Activated CD8-positive, alpha-beta memory T cell treated with anti-CD3 and anti-CD28 coated beads for 4 hours (primary cell): ENCODE measurements at places on chromosomes 12 and 14.

GRCh38 chr14:88106377-88106776 lies 101.4 kb downstream of the GPR65 start:
- DNase-seq = no peak

DNA sequence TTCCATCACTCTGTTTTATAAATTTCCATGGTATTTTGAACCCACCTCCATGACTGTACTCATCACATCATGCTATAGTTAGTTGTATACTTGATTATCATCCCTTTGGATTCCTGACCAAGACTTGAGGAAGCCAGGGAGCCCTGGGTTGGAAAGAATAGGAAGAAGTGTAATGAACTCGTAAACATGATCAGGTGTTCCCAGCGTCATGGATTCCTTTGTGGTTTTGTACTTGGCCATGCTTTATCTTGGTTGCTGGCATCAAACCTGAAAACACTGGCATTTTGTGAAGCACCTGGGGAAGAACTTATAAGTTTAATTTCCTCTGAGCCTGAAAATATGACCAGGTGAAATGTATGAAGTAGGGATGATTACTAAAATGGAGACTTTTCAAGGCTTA lies 76.4 kb downstream of the CHST11 start:
- DNase-seq = no peak

DNA sequence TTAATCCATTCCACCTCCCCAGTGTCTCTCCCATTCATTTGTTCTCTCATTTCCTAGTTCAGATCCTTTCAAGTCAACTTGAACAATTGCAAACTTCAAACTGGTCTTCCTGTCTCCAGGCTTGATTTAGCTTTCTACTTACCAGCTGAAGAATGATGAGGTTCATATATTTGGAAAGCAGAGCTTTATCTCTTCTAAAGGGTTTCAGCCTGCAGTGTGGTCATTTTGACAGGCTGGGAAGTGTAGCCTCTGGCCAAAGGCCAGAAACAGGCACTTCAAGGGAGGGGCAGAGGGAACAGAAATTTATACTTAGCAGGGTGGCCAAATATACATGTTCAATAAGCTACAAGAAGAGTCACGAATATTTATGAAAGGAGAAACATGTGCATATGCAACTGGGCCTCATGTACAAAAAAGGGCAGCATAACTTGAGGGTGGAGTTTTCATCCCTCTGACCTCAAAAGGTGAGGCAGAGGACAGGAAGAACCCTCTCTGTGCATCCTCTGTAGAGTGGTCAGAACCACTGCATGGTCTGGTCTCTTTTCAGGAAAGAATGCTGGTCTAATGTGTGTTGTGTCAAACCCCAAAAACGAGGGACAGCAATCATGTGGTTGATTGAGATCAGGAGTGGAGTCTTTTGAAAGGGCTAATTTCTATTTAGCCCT lies 34.0 kb upstream of the HECTD1 start:
- no peak for DNase-seq

DNA sequence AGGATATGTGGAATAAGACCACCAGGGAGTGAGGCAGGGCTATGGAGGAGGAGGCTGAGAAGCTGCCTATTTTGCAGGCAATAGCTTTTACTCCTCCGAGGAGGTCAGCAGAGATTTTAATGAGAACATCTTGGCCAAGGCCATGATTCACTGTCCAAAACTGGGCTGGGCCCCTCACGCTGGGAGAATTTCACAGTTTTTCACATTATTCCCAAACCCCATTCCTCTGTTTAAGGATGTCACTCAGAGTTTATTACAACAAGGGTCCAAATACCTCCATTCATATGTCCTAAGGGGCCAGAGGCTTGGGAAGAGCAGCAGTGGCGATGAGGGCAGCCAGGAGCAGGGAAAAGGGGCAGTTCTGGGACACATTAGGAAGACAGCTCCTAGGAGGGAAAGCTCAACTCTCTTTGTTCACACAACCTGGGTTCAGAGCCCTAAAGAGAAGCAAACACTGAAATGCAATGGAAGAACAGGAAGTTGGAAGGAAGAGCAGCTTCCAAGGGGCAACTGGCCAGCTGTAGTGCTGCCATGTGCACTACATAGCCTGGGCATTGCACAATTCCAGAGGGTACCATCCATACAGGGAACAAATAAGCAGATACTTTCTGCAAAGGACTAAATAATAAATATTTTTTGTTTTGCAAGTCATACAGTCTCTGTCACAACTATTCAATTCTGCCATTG lies 283.2 kb downstream of the NUAK1 start:
- DNase-seq = no peak

DNA sequence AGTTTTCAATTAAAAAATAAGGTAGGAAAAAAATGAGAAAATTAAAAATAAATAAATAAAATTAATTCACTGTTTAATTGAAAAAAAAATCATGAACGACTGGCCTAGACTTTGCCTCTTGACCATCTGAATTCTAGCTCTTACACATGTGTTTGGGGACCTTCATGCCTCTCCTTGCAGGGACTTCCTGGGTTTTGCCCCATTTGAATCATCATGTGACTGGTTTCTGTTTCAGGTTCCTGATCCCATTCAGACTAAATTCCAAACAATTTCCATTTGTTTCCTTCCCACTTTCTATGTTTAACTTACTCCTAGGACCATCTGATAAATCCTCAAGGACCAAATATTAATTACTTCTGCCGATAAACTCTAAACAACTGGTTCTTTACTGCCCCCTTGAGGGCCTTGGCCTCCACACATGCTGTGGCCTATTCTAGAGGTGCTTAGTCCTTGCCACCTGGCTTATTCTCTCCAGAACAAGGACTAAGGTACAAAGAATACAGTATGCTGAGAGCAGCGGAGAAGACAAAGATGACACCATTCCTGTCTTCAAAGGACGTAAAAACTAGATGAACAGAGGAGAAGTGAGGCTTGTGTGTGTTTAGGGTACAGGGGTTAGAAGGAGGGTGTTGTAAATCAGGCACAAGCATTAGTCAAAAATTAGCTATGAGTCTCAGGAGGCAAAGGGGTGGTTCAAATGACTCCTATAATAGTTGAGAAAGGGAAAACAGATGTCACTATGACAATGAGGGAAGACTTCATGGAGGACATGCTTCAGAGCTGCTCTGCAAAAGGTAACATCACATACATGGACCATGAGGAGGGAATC lies 125.8 kb upstream of the AVPR1A start:
- no peak for DNase-seq

- DNase-seq = no peak
These were observed 83.7 kb downstream of the NOC4L start for GRCh38 chr12:132227782-132228475.

- DNase-seq = no peak
These were observed 1.7 kb downstream of the C12orf76 start for GRCh38 chr12:110046451-110047187.

- DNase-seq = peak; percentile 55
These were observed 3.6 kb downstream of the ISCU start for GRCh38 chr12:108565976-108566375.
